ENCODE measurements at places on chromosomes 13 and 19.

GRCh38 chr19:4449639-4450028, 8.0 kb downstream of the UBXN6 start:
- no peak for DNase-seq

GRCh38 chr19:31177246-31177645, 172.0 kb downstream of the TSHZ3 start:
- no peak for DNase-seq

GRCh38 chr13:52838433-52839107, 9.9 kb downstream of the PCDH8 start:
- DNase-seq = no peak

GRCh38 chr13:84641491-84641890, 759.2 kb upstream of the SLITRK1 start:
- DNase-seq = no peak

DNA sequence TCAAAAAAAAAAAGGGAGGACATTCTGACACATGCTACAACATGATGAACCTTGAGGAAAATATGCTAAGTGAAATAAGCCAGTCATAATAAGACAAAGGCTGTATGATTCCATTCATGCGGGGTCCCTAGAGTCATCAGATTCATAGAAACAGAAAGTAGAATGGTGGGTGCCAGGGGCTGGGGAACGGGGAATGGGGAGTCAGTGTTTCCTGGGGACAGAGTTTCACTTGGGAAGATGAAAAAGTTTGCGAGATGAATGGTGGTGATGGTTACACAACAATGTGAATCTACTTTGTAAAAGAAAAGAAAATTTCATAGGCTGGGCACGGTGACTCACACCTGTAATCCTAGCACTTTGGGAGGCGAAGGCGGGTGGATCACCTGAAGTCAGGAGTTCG, 6.1 kb upstream of the CLEC4G start:
- DNase-seq = no peak

- no peak for DNase-seq
Observed at GRCh38 chr13:36883824-36884223, 36.2 kb downstream of the SMAD9 start.

Measured in HL-60 (cell line).